ENCODE measurements at places on chromosomes 11 and 22.
A peak's percentile ranks its signal among the peaks of the same experiment; 100 is the strongest.

DNA sequence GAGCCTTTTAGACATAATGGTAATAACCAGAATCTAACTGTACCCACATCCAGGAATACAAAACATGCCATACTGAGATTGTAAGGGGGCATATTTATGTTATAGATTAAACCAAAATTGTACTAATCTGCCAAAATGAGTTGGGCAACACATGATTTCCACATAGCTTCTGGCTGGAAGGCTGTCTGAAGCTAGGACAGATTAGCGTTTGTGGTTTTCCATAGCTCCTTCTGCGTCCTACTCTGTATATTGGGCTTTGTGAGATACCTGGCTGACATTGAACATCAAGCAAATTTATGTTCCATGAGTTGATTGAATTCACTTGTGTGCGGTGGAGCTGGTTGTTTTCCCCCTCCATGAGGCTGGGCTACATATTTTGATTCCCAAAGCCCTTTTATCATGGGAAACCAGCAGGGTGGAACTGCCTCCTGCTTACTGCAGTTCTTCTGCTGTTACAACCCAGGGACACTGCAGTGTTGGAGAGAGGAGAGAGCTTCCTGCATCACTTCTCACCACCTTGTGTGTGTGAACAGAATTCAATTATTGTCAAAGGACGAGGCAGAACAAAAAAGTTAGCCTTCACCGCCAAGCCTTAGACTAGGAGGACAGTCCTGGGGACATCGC, 114.9 kb downstream of the C11orf91 start:
- DNase-seq = no peak

GRCh38 chr11:30984827-30985226, 384.7 kb downstream of the DCDC1 start:
- DNase-seq = peak; percentile 31

GRCh38 chr11:1983601-1983961, 14.1 kb downstream of the H19 start:
- no peak for DNase-seq

DNA sequence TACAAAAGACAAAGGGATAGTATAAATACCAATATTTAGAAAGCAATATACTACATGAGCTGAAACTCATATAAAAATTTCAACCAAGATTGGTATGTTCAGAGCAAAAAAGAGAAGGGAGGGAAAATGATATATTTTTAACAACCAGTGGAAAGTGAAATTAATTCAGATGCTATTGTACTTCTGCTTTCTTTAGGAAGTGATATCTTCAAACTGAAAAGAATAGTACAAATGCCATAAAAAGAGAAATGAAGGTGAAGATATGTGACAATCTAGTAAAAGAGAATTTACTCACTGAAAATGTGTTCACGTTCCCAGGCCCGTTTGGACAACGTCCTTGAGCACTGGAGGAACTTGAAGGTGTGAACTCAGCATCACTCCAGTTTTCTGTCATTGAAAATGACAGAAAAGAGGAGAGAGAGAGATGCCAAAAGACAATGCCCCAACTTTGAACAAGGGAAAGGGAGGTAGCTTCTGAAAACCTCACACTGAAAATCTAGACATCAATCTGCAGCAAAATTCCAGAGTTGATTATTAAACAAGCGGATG, 47.5 kb downstream of the SC5D start:
- no peak for DNase-seq

DNA sequence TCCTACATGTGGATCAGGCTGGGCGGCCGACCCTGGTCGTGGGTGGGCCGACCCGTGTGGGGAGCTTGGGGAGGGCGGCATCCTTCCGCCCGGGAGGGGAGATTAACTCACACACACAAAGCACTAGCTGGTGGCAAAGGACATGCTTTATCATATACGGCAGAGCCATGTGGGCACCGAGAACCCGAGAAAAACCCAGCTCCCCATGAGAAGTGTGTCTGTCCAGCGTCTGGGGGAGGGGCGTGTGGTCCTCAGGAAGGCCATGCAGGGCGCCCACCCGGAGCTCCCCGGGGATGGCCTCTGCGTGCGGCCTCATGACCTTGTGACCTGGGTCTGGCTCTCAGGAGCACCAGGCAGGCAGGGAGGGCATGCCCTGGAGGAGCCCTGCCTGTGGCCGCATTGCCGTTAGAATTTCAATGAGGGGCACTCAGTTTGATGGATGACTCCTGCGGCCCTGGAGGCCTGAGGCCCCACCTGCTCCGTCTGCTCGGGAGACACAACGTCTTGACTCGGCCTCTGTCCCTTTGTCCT, 39.4 kb upstream of the TOLLIP start:
- DNase-seq = no peak

- no peak for DNase-seq
Observed at GRCh38 chr11:64624883-64625481, 34.0 kb downstream of the SLC22A12 start.

DNA sequence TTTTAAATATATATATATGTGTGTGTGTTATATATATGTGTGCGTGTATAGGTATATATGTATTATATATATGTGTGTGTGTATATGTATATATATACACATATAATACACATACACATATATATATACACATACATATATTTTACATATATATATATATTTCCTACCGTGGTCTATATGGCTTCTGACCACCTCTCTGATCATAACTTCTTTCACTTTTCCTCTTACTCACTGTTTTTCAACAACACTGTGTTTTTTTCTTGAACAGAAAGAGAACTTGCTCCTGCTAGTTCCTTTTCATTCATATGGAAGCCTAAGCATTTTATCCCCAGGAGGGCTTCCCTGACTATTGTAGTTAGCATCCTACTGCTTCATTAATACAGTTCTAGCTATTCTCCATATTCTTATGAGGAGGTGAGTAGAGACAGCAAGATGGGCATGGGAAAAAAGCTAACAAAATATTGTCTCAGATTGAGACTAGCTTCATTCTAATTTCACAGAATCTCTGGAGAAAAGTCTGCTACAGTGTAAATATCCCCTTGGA, 38.5 kb upstream of the CTSC start:
- DNase-seq = no peak

DNA sequence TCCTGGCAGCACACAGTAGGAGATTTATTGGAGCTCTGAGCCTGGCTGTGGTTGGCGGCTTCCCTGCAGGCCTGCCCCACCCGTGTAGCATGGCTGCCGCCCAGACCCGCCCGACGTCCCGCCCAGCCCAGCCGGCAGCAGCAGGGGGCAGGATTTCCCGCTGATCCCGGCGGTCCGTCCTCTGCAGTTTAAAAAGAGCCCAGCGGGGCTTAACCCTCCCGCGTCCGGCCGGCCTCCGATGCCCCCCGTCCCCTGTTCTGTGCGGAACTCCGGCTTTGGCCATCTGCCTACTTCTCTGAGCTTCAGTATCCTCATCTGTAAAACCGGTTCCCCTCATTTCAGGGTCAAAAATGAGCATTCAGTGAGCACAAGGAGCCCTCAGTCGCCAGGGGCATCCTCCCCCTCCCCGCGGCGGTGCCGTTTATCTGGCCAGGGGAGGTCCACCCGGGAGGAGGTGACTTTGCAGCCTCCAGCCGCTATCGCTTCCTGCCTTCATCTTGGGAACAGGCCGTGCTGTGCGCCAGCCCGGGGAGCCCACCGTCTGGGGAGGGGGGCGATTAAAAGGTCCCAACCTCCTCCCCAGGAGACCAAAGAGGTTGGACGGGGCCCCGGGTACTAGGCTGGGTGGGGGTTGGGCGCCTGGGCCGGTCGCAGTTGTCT, at the start of gene GAS2L1:
Gene GAS2L1, plus strand, starts transcription at position 476 of the 660 bp plus-strand sequence. CDS start 1,456 bp downstream, outside the sequence.
- peak; percentile 81 for DNase-seq

DNA sequence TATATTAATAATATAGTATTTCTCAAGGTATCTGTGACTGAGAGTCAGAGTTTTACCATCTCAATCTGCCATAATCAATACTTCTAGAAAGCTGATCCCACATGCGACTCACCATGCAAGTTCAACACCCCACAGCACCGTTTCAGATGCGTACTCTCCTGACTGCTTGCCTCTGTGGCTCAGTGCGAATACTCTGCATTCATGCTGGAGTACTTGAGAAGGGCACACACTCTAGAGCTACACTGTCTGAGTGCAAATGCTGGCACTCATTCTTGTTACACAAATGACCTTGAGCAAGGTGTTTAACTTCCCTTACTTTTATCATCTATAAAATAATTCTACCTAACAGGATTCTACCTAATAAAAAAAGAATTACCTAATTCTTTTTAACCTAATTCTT, 12.5 kb downstream of the SNU13 start:
- no peak for DNase-seq

DNA sequence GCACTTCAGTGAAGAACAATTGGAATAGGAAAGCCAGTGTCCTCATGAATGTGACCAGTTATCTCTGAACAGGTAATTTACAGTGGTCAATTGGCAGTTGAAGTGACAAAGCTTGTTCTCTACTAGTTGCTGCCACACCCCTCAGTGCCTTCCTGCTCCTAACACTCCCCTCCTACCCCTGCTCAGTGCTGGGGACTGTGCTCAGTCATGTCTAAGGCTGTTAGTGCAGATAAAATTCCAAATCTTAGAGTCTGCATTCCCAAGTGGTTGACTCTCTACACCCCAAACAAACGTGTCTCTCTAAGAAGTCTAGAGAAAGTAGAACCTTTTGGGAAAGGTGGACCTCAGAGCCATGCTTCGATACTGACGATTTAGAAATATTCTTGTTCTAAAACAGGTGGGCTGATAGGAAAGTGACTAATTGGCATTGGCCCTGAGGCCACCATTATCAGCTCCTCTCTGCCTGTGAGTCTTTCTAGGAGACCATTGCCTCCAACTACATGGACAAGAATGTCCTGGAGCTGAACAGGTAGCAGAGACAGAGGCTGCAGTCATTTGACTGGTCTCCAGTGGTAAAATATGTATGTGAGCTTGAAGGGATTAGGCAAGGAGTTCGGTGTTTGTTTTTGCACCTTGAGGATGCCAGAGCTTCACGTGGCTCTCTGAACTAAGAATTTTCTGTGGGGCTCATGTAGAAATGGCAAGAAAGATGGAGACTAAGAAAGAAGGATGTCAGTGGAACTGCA, 22.1 kb upstream of the NNMT start:
- no peak for DNase-seq

- no peak for DNase-seq
Observed at GRCh38 chr11:116581349-116581748, 191.4 kb downstream of the BUD13 start.

DNA sequence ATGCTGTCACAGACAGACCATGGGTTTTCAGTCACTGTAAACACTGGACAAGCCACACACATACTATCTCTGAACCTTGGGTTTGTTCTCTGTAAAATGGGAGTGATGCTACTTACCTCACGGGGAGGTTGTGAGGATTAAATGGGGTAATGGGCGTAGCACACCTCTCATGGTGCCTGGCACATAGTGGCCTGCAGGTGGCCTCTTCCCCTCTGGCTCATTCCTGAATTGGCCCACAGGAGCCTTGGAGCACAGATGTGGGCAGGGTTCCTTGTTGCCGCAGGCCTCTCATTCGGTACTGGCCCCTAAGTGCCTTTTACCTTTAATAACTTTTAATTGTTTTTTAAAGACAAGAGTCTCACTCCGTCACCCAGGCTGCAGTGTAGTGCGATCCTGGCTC, 11.7 kb downstream of the MICAL2 start:
- no peak for DNase-seq

- no peak for DNase-seq
Observed at GRCh38 chr11:131993246-131993645, 622.8 kb downstream of the NTM start.

GRCh38 chr11:119728211-119728626, 781 bp downstream of the NECTIN1 start:
- DNase-seq = no peak

All from fibroblast of skin of right biceps (primary cell).